ENCODE measurements at places on chromosomes 5 and 9.

DNA sequence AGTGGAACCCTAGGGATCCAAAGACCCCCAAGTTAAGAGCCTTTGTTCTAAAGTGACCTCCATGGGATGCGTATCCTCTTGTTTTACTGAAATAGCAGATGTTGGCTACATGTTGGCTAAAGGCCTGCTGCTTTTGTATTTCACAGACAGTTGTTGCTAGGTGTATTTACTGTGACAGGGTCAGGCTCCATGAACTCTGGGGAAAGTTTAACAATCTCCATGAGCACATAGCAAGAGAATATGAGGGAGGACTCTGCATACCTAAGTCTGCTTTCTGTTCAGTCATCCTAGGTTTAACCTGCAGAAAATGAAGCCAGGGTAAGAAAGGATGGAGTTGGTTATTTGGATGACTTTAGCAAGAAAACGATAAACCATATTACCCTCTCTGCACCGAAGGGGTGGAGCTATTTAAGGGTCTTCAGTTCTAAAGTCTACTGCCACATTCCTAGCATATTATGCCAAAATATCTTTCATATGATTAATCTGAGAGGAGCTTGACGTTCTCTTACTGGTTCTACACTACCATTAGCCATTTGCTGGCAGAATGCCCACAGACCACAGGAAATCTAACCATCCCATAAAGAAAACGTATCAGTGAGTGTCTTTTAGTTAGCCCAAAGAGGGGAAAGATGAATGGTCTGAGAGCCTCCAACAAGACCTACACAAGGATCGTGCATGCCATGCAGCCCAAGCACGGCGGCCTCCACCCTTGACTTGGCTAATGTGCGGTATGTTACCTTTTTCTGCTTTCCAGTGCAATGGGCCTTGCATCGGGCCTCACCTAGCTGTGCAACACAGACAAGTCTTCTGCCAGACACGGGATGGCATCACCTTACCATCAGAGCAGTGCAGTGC lies 127.8 kb downstream of the SAXO1 start:
- DNase-seq = peak; percentile 87

- peak; percentile 46 for DNase-seq
These were observed 11.3 kb downstream of the RGS14 start for GRCh38 chr5:177368869-177369644.

- DNase-seq = no peak
These were observed 120.3 kb downstream of the CDC42SE2 start for GRCh38 chr5:131384173-131384572.

DNA sequence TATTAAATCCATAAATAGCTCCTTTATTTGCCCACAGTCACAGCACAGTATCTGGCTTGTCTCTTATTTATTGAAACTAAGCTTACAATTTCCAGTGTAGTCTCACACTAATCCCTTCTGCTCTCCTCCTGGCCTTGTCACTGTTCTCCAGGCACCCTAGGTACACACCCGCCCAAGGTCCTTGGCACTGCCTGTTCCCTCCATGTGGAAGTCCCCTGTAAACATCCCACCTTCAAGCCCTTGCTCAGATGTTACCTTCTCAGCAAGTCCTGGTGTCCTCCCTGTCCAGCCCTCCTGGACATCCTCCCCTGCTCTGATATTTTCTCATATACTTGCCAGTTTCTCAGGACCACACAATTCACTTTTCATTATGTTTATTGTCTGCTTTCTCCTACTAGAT lies 44.2 kb upstream of the CFAP157 start:
- no peak for DNase-seq

DNA sequence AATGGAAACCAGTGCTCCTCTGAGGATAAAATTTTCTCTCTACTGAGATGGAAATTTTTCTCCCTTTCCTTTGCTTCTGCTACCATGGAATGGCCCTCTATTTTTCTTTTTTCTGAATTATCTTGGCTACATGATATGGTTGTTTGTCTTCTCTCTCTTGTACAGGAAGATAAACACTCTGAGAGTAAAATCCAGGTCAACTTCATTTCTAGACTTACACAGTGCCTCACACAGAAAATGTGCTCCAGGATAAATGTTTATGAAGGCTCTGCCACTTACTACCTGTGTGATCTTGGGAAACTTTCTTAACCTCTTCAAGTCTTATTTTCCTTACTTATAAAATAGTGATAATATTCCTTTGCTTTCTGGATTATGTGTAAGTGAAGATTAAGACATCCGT lies 153.9 kb downstream of the PRELID2 start:
- no peak for DNase-seq

GRCh38 chr9:81455462-81456219 lies 233.7 kb downstream of the TLE1 start:
- DNase-seq = no peak

DNA sequence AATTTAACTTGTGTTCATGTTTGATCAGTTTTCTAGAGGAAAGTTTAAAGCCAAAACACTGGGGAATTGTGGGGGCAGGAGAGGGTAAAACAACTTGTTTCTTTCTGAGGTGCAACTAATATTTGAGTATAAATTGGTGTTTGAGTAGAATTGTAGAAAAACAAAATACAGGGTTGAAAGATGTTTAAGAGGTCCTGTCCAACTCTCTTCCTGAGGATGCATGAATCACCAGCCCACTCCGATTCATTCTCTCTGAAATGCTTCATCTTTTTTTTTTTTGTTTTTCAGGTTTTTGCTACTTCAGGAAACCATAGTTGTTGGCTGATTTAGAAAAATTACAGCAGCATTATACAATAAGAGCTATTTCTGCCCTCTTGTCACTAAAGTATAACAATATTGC lies 42.4 kb upstream of the TMC1 start:
- peak; percentile 46 for DNase-seq

DNA sequence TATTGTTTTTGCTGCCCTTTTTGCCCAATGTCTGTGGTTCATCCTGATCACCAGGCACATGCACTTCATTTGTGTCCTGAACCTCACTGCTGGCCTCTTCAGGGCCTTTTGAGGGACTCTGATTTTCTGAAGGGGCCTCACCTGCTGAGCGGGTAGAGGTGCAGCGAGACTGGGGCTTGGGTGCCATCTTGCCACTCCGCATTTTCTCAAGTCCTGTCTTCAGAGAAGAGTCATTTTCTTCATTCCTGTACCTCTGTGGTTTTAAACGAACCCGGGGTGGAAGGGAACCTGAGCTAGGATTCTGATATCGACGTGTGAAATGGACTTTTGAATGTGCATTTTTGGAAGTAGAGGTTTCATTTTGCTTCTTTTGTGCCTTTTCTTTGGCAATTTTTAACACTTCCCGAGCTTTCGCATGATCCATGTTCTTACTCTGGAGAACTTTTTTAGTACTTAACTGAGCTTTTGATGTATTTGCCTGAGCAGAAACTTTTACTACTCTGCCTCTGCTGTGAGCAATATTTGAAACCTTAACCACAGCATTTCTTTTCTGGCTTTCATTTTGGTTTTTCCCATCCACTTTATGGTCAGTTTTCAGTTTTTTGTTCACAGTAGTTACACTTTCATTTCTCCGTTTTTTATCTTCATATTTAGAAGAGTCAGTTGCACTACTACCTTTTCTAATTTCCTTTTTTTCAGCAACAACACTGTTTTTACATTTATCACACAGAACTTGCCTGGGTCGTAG lies 26.1 kb downstream of the PWWP2A start:
- no peak for DNase-seq

- no peak for DNase-seq
These were observed 931.5 kb upstream of the NUDT12 start for GRCh38 chr5:104494083-104494482.

DNA sequence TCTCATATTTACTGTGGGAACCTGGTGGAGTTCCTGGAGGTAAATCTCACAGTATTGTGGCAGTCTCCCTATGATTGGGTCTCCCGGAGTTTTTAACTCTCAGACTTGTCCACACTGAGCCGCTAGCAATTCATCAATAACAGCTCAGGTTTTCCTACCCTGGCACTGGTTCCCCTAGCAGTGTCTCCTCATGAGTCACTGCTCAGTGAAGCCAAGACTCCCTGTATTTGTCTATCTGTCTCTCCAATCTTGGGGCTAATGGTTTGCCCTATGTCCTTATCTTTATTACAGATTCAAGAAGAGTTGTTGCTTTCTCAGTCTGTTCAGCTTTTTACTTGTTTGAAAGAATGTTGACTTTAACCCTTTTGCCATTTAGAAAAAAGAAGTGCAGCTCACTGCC lies 176.7 kb upstream of the FGF10 start:
- no peak for DNase-seq

DNA sequence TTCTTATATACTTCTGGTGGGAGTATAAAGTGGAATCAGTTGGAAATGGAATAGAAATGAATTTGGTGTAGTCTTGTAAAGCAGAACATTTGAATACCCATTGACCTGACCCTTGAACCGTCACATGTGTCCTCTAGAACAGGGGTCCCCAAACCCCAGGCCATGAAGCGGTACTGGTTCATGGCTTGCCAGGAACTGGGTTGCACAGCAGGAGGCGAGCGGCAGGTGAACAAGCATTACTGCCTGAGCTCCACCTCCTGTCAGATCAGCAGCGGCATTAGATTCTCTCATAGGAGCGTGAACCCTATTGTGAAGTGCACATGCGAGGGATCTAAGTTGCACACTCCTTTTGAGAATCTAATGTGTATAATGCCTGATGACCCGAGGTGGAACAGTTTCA lies 80.0 kb downstream of the RANBP17 start:
- no peak for DNase-seq

Measured in EH (cell line).